Ureter (tissue), 1 donor: ENCODE measurements at places on chromosomes 12 and 14. TPM values are rescaled to one million over a fixed set of nuclear protein-coding genes. Genes with fewer than 3 reads are reported as not detected.
A peak's percentile ranks its signal among the peaks of the same experiment; 100 is the strongest.

DNA sequence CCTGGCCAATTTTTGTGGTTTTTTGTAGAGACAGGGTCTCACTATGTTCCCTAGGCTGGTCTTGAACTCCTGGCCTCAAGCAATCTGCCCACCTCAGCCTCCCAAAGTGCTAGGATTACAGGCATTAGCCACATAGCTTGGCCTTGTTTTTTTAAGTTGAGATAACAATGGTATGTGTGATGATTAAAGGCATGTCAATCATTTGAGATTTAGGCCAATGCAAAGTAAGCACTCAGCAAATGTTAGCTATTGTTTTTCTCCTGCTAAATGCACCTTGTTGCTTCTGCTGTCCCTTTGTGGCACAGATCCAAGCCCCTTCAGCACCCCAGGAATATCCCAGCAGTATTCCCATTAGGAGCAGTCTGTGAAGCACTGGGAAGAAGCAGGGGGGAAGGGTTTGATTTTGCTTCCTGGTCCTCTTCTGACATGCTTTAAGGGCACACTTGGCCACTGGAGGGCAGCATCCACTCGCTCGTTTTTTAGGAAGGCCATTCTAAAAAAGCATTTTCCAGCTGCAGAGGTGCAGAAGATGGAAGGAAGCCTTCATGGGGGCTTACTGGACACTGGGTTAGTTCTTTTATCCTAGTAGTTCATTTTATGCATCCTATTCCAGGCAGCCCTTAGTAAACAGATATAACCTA lies 70.2 kb upstream of the ZFP36L1 start:
- DNase-seq, result peak; percentile 81

GRCh38 chr12:122111089-122111641 lies 32.6 kb downstream of the MLXIP start:
- no peak for DNase-seq

GRCh38 chr12:64419696-64420095 lies 15.5 kb downstream of the XPOT start:
- DNase-seq, result no peak

The SYCP3 gene
- not detected for total RNA-seq

- no peak for DNase-seq
Observed at GRCh38 chr12:102958073-102958829, 777 bp downstream of the ASCL1 start.

The OTX2 gene
- total RNA-seq, result not detected

The TMEM119 gene
- total RNA-seq, result 15.9 TPM

- DNase-seq, result no peak
Observed at GRCh38 chr14:32021341-32021740, 55.8 kb upstream of the ARHGAP5 start.

- DNase-seq, result no peak
Observed at GRCh38 chr12:6539707-6540134, 5.4 kb downstream of the GAPDH start.

GRCh38 chr12:92927055-92927435 lies 2.0 kb downstream of the EEA1 start:
- no peak for DNase-seq

DNA sequence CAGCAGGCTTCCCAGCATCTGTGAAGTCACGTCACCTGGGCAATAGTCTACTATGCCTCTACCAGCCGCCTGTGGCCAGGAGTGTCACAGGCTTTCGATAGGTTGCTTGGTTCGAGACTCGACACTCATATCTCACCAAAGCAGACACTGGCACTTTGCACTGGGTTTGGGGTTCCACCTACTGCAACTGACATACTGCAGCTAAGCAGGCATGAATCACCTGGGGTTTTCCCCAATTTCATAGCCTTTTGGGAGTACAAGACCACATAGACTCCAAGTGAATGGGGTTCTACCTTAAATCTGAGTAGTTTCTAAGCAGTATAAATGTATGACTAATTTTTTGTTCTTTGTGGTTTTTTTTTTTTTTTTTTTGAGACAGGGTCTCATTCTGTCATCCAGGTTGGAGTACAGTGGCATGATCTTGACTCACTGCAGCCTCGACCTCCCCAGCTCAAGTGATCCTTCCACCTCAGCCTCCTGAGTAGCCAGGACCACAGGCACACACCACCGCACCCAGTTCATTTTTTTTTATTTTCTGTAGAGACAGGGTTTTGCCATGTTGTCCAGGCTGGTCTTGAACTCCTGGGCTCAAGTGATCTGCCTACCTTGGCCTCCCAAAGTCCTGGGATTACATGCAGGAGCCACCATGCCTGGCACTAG lies 32.1 kb downstream of the DMAC2L start:
- DNase-seq, result no peak

The SERPINA5 gene
- 4.4 TPM for total RNA-seq

The IQSEC3 gene
- 4.3 TPM for total RNA-seq

- DNase-seq, result no peak
Observed at GRCh38 chr12:128467882-128468281, 200.9 kb downstream of the TMEM132C start.

The CPNE6 gene
- 1.5 TPM for total RNA-seq

DNA sequence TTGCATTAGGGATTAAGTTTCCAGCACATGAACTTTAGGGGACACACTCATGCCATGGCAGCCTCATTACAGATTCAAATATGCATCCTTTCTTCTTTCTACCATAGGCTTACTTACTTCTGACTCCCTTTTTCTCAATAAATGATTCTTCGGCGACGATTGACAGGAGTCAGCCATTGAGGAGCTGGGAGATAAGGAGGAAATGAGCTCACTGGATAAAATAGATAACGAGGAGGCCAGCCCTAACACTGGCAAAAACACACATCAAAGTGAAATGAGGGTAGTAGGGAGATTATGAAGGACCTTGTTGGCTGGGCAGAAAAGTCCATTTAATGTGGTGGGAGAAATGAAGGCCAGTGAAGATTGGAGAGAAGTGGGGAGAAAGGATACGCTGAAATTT lies 172.2 kb downstream of the SLC41A2 start:
- DNase-seq, result no peak

DNA sequence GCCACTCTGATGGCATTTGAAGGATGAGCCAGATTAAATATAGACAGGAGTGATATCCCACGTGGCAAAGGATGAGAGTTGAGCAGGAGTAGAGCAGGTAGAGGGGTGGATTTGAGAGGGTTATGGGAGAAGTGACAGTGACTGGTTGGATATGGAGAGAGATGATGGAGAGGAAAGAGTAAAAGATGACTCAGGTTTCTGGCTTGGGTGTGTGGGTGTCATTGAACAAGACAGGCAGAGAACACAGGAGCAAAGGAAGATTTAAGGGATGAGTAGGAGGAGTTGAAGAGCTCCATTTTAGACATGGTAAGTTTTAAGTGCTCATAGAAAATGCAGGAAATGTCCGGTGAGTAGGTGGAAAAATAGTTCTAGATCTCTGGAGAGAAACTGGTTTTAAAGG lies 136.9 kb downstream of the EGLN3 start:
- DNase-seq, result no peak

GRCh38 chr14:59316151-59316830 lies 127.8 kb downstream of the DAAM1 start:
- no peak for DNase-seq

- DNase-seq, result no peak
Observed at GRCh38 chr14:74563586-74564159, 48.4 kb downstream of the LTBP2 start.

GRCh38 chr14:35963209-35963608 lies 137.1 kb downstream of the BRMS1L start:
- DNase-seq, result no peak

DNA sequence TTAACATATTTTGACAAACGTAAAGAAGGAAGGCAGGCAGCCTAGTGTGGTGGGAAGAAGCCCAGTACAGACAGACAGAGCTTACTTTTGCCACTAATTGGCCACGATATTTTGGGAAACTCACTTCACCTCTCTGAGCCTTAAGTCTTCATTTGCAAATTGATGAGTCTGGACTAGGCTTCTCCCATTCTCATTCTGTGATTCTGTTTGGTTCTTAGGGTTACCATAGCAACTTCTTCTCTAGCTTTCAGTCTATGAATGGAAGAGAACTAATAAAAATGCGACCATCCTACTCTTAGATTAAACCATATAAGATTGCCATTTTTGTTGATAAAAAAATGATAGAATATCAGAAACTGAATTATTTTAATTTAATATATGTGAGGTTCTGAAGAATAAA lies 210.5 kb downstream of the SNAPC1 start:
- DNase-seq, result no peak

The BEGAIN gene
- 4.2 TPM for total RNA-seq

The UTP20 gene
- 27.7 TPM for total RNA-seq

DNA sequence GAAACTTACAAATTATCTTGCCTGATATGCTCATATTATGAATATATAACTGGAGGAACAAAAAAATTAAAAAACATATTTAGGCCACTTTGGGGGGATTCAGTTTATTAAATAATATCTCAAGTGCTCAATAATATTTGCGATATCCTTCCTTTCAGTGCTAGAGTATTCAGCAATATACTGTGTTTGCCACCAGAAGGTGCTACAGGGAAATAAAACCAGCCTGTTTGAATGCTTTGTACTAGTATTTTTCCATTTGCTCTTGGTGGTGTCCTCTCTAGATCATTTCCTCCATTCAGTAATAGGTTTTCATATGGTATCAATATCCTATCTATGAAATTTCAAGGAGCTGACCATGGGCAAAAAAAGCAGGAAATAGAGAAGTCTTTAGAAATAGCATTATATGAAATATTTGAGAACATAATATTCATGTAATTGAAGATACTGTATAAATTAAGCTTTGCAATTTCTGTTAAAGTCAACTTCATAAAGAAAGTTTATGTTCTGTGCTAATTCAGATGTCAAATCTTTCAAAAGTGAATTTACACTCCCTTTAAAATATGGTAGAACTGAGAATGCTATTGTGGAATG lies 106.2 kb upstream of the NAV3 start:
- no peak for DNase-seq

DNA sequence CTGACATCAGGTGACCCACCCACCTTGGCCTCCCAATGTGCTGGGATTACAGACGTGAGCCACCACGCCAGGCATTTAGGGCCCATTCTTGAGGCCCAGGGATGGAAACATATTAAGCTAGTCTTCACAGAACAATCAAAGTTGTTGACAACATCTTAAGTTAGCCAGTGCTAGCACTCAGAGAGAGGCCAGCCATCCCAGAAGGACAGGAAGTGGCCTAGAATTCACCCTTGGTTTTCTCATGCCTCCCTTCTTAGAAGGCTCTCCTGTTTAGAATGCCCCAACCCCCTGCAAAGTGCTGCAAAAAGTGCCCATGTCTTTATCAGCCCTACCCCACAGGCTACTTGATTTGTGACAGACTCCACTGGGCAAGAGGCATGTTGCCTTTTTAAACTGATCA lies 12.1 kb upstream of the OR6J1 start:
- DNase-seq, result peak; percentile 14

GRCh38 chr14:101986953-101987352 lies 22.6 kb downstream of the DYNC1H1 start:
- DNase-seq, result no peak

The SDS gene
- total RNA-seq, result 6.4 TPM

GRCh38 chr14:77306416-77306815 lies 14.3 kb downstream of the POMT2 start:
- no peak for DNase-seq

- peak; percentile 53 for DNase-seq
Observed at GRCh38 chr12:94872007-94872653, 131.4 kb downstream of the NDUFA12 start.

GRCh38 chr12:95216711-95217376 lies 423 bp downstream of the FGD6 start:
- DNase-seq, result no peak

GRCh38 chr12:101901777-101902176 lies 24.4 kb downstream of the DRAM1 start:
- no peak for DNase-seq

GRCh38 chr12:32107359-32108267 lies 966 bp downstream of the BICD1 start:
- no peak for DNase-seq

The IL22 gene
- total RNA-seq, result not detected

The MYF5 gene
- not detected for total RNA-seq

- DNase-seq, result no peak
Observed at GRCh38 chr12:125650587-125650986, 585.4 kb downstream of the AACS start.

The NPAS3 gene
- 2.3 TPM for total RNA-seq

DNA sequence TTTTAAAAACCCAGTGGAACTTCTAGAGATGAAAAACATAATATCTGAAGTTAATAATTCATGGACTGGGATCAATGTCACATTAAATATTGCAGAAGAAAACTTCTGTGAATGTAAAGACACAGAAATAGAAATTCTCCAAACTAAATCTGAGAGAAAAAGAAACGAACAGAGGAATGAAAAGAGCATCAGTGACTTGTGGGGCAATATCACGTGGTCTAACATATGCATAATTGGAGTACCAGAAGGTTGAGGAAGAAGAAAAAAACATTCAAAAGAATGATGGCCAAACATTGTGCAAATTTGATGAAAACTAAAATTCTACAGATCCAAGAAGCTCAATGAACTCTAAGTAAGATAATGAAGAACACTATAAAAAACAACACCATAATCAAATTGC lies 130.8 kb downstream of the EFCAB11 start:
- DNase-seq, result no peak

DNA sequence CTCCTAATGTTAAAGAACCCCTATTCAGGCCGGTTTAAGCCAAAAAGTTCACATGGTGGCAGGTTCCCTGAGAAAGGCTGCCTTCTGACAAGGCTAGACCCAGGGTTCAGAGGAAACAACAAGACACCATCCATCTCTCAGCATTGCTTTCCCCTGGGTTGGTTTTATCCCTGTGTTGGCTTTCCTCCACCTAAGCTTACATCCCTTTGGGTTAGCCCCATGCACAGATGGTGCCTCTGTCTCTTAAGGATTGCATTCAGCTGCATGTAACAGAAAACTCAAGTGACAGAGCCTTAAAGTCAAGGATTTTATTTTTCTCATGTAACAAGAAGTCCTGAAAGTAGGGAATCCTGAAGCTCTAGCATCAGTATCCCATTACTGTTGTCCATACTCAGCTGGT lies 42.8 kb upstream of the RIN3 start:
- DNase-seq, result no peak

GRCh38 chr12:4809013-4809448 lies 88.8 kb downstream of the GALNT8 start:
- no peak for DNase-seq

GRCh38 chr14:74978416-74978947 lies 23.1 kb upstream of the PGF start:
- peak; percentile 39 for DNase-seq

DNA sequence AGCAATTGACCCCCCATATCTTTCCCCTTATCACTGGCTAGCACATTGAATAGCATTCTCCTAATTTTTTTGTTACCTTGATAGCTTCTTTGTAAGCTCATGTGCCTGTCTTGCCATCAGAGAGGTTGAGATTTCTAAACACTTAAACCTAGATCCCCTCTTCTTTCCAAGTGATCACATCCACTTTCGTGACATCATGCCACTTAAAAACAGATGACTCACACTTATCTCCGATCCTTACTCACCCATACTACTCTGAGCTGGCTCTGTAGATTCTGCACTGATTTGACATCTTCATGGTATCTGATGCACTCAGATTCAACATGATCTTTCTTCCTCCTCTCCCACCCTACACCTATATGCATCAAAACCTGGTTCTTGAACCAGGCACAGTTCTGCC lies 10.5 kb downstream of the GPR137C start:
- DNase-seq, result no peak

- no peak for DNase-seq
Observed at GRCh38 chr12:52766351-52767019, 10.7 kb downstream of the KRT76 start.

- DNase-seq, result no peak
Observed at GRCh38 chr12:58602179-58602578, 318.1 kb downstream of the LRIG3 start.

The SRGAP1 gene
- total RNA-seq, result 15.8 TPM

- DNase-seq, result peak; percentile 85
Observed at GRCh38 chr14:69715725-69716477, 51.0 kb upstream of the SRSF5 start.

- peak; percentile 19 for DNase-seq
Observed at GRCh38 chr14:94671870-94672444, 59.8 kb downstream of the SERPINA3 start.
